CD4-positive, alpha-beta T cell treated with Interleukin-12 subunit alpha and Interleukin-12 subunit beta, for 1 hour (primary cell): ENCODE measurements at places on chromosomes 12 and 14.

- DNase-seq, result no peak
Measured at GRCh38 chr12:126493366-126494108, 1428.3 kb downstream of the AACS start.

GRCh38 chr12:119231774-119232173, 53.0 kb downstream of the HSPB8 start:
- no peak for DNase-seq

DNA sequence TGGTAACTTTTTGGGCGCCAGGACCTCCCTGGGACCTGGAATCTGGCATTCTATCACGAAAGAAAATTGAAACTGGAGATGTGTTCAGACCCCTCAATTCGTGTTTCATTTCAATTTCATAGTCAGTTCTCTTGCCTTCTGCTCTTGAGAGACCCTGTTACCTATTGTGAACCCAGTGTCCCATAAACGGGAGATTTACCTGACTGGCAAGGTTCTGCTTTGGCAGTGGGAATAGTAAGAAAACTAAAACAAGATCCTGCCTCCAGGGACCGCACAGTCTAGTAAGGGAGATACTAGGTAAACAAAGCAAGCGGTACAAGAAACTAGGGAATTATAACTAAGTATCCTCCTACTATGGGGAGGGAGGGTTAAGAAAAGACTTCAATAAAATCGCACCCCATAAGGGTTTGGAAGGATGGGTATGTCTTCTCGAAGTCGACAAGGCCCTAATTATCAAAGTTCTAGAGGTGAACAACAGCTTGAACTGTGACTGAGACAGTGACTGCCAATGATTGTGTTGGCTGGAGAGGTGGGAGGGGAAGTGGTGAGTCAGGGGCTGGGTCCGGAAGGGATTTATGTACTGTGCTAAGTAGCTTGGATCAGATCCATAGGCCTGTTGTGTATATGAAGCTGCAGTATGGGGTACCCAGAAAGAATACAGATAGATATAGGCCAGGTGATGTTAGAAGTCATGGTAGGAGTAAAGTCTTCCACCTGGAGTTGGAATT, 754 bp downstream of the ACSS3 start:
- DNase-seq, result no peak

GRCh38 chr12:86608638-86609037, 352.4 kb upstream of the MGAT4C start:
- no peak for DNase-seq

GRCh38 chr12:88836156-88836555, 255.9 kb upstream of the KITLG start:
- no peak for DNase-seq

DNA sequence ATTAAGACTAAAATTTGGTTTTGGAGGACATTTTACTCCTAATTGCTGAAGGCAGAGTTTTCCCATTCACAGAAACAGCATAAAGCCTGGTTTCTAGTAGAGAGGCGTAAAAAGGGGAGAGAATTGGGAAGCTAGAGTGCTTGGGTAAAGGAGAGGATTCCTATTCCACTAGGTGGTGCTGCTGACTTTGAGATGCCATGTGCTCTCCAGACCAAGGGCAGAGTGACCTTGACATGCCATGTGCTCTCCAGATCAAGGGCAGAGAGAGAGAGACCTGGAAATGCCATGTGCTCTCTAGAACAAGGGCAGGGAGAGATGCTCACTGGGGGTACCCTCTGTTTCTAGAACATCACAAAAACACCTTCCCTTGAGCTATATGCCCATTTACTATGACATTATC, 176.2 kb upstream of the PDZRN4 start:
- DNase-seq, result no peak

GRCh38 chr12:12433203-12433731, 76.4 kb downstream of the BORCS5 start:
- DNase-seq, result no peak

- no peak for DNase-seq
Measured at GRCh38 chr14:105554022-105554421, 27.6 kb downstream of the TMEM121 start.

DNA sequence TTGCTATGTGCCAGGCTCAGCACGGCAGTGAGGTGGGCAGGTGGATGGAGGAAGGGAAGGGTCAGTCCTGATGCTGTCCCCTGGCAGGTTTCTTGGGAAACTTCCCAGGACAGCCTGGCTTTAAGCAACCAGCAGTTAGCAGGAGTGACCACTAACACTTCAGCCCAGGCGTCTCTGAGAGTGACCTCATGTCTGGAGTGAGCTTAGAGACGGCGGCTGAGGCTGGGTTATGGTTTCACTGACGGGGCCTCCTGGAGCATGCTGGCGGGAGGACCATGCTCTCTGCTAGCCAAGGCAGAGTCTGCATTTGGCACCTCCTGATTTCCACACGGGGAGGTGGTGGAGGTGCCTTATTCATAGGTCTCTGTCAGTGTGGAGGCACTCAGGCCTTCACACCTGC, 2.5 kb downstream of the HHIPL1 start:
- DNase-seq, result no peak

DNA sequence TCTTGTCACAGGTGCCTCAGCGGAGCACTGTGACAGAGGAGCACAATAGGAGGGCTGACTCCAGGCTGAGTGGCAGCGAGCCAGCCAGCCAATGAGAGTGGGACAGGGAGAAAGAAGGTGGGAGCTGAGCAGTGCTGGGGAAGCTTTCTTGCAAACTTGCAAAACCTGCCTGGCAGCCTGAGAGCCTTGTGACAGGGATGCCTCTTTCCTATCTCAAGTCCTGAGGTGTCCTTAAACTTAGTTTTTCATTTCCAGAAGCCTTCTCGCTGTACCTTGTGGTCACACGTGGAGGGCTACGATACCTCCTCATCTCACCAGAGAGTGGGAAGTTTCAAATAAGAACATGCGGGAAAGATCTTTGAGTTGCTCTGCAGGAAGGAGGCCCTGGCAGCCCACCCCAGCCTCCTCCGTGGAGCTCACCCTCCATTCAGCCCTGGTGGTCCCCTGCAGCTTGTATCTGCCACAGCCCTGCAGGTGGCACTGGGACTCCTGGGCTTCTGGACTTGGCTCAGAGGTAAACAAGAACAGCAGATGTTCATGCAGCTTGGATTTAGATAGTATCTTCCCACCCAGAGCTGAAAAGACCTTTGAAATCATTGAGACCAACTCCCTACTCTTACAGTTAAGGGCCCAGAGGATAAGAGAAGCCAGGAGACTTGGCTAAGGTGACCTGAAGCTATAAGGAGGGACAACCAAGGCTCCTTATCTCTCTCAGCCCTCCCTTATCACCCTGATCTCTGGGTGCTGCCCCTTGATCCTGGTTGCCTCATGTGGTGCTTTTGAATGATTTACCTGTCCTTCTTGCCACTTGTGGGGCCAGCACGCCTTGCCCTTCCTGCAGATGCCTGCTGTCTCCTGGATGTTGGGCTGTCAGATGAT, 153.5 kb upstream of the MAX start:
- DNase-seq, result no peak

DNA sequence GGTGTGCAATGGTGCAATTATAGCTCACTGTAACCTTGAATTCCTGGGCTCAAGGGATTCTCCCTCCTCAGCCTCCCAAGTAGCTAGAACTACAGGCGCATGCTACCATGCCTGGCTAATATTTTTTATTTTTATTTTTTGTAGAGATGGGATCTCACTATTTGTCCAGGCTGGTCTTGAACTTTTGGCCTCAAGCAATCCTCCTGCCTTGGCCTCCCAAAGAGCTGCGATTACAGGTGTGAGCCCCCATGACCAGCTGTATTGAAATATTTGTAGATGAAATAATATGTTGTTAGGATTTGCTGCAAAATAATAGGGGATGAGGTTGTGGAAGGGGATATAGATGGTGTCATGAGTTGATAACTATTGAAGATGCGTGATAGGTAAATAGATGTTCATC, 4.9 kb downstream of the KLHL28 start:
- DNase-seq, result no peak

DNA sequence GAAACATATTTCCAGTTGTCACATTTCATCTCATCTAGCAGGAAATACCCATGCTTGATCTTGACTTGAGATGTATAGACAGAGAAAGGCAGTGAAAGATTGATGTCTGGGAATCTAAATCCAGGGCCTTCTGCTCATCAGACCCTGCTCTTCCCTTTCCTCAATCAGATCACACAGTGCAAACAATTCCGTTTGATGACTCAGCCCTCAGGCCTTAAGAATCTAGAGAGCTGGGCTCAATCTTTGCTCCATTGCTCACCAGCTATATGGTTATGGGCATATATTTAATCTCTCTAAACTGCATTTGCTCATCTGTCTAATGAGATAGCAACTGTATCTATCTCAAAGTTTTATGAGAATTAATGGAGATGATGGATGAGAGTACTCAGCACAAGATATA, 201.8 kb upstream of the CCDC196 start:
- no peak for DNase-seq

DNA sequence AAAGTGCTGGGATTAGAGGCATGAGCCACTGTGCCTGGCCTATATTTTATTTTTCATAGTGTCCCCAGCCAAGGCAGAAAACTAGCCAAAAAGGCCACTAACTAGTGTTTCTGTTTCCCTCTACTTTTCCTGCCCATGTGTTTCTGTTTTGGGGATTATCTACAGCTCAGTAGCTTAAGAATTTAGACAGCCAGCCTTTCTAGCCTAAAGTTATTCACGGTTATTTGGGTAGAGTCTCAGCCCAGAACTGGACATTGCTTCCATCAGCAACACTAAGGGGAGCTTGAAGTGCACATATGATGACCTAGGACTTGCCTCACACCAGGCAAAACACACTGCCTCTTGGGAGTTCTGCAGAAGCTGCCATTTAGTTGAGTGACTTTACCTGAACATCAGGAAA, 17.9 kb downstream of the PROX2 start:
- DNase-seq, result no peak

DNA sequence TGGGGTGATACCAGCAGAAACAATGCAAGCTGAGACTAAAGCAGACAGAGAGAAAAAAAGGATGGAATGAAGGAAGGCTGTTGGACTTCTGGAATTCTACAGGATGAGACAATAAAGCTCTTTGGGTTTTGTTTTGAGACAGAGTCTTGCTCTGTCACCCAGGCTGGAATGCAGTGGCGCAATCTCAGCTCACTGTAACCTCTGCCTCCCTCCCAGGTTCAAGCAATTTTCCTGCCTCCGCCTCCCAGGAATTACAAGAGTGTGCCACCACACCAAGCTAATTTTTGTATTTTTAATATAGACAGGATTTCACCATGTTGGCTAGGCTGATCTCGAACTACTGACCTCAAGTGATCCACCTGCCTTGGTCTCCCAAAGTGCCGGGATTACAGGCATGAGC, 115.4 kb downstream of the EXOC5 start:
- no peak for DNase-seq

DNA sequence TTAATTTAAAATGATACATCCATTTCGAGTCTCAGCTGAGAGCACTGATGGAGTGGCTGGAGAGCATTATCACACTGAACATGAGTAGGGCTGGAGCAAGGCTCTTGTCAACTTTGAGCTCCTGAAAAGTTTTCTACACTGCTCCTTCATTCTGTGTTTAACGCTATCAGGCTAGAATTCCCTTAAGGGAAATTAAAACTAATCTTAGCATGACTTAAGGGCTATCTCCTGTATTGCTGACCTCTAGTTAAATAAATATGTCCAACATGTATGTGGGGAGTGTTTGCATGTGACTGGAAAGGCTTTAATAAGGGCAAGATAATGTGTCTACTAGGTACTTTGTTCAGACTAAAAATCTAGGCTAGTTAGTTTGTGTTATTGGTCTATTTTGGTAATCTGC, 116.7 kb upstream of the CAND1 start:
- no peak for DNase-seq

GRCh38 chr12:4448371-4448940, 2.8 kb upstream of the FGF6 start:
- DNase-seq, result no peak

DNA sequence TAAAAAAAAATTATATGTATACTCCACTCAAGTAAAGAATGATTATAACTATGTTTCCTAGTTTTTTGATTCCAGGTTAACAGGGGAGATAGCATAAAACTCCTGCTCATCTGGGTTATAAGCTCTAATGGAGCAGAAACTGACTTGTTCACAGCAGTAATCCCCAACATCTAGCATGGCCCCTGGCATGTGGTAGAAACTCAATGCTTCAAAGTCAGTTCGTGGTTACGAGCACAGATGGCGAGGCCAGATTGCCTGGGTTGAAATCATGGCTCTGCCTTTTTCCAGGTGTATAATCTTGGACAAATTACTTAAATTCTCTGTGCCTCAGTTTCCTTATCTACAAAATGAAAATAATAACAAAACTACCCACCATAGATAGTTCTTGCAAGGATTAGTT, 183.8 kb downstream of the TTC7B start:
- no peak for DNase-seq
